ENCODE measurements at places on chromosomes 11 and 22. TPM values are rescaled to one million over a fixed set of nuclear protein-coding genes. Genes with fewer than 3 reads are reported as not detected.

- no peak for DNase-seq
Observed at GRCh38 chr22:32950366-32950765, 107.8 kb downstream of the SYN3 start.

DNA sequence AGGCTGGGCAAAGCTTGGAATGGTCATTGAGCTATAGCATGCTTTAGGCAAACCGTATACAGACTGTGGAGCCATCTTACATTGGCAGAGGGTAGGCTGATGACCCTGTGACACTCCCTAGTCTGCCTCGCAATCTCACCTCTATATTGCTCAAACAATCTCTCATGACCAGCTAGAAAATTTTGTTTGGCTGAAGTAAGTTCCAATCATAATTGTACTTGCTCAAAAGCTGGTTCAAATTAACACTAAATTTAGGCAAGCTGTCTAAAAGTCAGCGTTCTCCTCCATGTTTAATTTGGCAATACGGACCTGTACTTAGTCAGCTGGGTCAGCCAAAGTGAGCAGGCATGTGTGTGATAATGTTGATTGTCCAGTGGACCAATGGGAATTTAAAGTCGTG is 133.0 kb downstream of the SWAP70 start:
- no peak for DNase-seq

- DNase-seq, result no peak
Observed at GRCh38 chr11:114889594-114890011, 211.3 kb downstream of the NXPE2 start.

- no peak for DNase-seq
Observed at GRCh38 chr22:34998921-34999320, 67.0 kb upstream of the ISX start.

DNA sequence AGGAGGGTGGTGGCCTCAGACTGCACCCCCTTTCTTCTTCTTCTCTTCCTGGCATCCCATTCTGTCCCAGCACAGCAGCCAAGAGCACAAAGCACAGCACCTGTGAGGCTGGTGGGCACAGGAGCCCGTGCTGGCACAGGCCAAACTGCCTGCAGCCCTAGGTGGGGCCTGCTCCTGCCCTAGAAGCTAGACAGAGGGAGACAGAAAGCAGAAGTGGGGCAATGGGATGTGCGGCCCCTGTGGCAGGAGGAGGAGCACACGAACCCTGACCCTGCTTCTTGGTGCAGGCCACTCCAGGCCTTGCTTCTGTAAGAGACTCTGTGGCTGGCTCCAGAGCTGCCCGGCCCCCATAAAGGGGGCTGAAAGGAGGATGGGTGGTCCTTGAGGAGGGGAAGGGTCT is 3.9 kb upstream of the PTS start:
- no peak for DNase-seq

DNA sequence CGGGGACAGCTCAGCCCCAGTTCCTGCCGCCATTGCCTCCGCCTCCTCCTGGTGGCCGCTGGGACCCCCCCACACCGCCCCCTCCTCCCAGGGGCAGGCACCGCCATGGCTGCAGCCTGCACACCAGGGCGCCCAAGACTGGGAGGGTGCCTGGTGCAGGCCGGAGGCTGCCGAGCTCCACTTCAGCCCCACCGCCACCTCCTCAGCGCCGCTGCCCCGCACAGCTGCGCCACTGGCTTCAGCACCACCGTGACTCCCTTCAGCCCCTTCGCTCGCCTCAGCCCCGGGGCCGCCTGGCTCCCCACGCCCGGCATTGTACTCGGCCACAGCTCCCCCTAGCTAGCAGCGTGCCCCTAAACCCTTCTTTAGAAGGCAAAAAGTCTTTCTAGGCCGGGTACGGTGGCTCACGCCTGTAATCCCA is 131.1 kb downstream of the CRYBB2 start:
- DNase-seq, result peak; percentile 58

- DNase-seq, result peak; percentile 93
Observed at GRCh38 chr11:46361283-46362155, 14.3 kb downstream of the DGKZ start.

The OR10A2 gene
- not detected for total RNA-seq

The TUBGCP6 gene
- 69.7 TPM for total RNA-seq

The MMP27 gene
- total RNA-seq, result not detected

The SNX32 gene
- not detected for total RNA-seq
